Progenitor cell of endocrine pancreas (in vitro differentiated cells): ENCODE measurements at places on chromosomes 4 and X. TPM values are rescaled to one million over a fixed set of nuclear protein-coding genes. Genes with fewer than 3 reads are reported as not detected.

DNA sequence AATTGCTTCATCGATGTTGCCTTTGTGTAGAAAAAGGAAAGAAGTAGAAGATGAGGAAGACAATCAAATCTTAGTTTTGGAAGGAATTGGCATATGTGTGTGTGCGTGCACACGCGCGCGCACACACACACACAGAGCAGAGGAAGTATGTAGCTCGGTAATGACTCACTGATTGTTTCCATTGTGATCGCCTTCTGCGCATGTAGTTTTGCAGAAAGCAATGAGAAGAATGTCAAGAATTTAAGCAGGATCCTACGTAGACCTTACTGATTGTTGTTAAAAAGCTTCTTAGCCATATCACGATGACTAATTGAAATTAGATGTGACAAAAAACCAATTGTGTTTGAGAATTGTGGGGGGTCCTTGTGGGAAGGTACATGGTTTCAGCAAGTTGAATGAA is 12.8 kb upstream of the LIMCH1 start:
- no peak for DNase-seq

DNA sequence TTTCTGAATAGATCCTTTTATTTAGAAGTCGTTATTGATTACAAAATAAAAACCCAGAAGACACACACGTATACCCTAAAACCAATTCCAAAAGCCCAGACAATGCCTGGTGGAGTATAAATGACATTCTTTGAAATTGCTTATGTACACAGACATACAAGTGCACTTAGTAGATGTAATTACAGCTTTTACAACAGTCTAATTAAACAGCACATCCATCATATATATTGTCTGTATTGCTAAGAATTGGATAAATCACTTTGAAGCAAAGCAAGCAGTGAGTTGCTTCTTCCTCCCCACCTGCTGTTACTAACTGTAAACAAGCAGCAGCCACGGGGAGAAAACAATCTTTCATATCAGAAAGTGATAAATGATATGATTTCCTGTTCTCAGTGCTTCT is 645.7 kb downstream of the TLL1 start:
- DNase-seq, result no peak

DNA sequence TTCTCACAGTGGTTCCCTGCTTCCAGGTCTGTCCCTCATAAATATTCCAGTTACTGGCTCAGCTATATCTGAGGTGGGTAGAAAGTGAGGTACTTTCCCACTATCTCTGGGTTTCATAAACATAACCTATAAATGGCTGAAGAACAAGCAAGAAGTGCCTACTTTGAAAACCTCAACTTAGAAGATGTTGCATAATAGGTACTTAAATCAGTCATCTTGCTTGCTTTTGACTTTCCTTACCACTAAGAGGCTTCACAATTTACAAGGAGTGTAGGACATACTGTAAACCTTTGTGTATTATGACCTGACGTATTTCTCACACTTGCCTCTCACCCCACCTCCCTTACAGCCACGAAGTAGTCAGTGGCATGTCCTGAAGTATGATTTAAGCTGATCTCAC is 145.9 kb downstream of the PCDH19 start:
- no peak for DNase-seq

DNA sequence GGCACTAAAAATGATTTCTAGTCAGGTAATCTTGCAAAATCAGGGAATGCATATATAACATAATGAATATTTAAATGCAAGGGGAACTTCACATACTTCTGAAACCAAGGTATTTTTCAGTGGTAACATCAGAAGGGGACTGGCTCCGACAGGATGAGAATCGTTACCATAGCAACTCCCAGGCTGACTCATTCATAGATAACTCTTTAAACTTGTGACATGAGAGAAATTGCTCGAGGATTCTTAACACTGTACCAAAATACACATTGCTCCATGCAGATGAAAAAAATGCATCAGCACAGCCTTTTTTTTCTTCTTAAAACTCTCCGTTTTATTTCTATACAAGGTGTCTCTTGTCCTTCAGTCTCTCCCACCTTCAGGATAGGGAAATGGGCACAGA is 114.3 kb downstream of the GABRB1 start:
- no peak for DNase-seq

GRCh38 chrX:109125304-109125703 is 356.6 kb downstream of the GUCY2F start:
- DNase-seq, result no peak

- DNase-seq, result no peak
Measured at GRCh38 chr4:3676196-3676595, 90.0 kb upstream of the ADRA2C start.

DNA sequence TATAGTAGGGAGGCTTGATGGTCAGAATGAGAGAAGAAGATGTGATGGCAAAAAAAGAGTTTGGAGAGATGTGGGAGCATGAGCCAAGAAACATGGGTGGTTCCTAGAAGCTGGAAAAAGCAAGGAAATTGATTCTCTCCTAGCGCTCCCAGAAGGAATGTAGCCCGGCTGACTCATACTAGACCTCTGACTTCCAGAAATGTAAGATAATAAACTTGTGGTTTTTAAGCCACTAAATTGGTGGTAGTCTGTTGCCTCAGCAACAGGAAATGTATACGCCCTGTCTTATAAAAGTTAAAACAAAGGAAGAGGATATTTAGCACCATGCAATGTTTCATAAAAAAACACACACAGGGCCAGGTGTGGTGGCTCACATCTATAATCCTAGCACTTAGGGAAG is 182.7 kb upstream of the PCDH7 start:
- no peak for DNase-seq

- no peak for DNase-seq
Measured at GRCh38 chr4:141022111-141022695, 111.1 kb downstream of the RNF150 start.

DNA sequence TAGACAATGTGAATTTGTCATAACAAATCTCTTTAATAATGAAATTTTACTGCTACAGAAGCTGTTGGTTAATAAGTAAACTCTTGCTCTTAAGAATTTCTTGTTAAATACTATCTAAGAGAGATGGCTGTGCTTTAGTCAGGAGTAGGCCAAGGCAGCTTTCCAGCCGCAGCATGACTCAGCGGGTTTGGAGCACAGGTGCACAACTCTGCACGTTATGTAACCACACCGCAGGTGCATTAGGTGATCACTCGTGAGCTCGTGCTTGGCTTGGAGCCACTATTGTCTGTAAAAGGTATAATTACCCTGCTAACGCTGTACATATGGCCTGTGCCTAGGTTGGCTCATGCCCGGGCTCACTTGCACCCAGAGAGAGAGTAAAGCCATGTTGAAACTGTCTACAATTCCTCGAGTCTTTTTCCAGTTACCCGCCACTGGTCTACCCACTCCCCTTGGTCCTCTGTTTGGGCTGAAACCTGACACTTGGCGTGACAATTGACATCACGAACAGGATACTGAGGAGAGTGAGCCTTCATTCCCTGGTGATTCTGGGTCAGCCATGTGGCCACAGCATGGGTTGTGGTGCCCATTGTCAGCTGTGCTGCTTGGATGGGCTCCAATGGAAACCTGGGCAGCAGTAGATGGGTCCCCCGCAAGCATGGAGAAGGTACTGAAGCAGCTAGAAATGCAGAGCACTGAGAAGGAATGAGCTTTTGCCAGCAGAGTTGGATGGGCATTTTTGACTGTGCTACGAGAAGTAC is 18.4 kb upstream of the ANAPC4 start:
- DNase-seq, result no peak

DNA sequence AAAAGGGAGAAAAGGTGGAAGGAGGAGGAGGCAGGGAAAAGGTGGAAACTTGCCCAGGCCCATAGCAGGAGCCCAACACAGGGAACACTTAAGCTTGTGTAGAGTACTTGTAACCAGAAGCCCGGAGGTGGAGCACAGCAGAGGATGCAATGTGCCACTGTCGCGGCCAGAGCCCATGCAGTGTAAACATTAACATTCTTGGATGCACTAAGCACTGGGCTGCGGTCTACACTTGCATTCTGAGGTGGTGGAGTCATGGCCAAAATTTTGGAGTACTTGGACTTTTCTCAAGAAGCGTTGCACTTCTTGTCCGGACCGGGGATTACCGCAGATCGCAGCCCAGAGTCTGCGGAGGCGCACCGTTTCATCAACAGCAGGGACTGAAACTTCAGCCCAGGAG is 4.5 kb upstream of the RHOXF1 start:
- DNase-seq, result no peak

DNA sequence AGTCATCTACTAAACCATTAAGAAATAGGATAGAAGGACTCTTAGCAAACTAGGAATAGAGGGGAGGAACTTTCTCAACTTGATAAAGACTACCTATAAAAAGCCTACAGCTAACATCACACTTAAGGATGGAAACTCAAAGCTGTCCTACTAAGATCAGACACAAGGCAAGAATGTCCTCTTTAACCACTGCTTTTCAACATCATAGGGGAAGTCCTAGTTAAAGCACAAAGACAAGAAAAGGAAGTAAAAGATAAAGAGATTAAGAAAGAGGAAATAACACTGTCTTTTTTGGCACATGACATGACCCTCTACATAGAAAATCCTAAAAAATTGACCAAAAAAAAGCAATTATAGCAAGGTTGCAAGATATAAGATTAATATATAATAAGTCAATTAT is 136.6 kb downstream of the FBXW7 start:
- no peak for DNase-seq

GPRASP2 gene
- total RNA-seq, result 10.0 and 11.4 TPM in 2 replicates

KLHL34 gene
- not detected in 2 replicates for total RNA-seq

SYTL5 gene
- total RNA-seq, result 8.8 and 9.7 TPM in 2 replicates
